ENCODE measurements at places on chromosomes 4 and X. TPM values are rescaled to one million over a fixed set of nuclear protein-coding genes. Genes with fewer than 3 reads are reported as not detected.

The PNMA3 gene
- polyA plus RNA-seq: 2.3 TPM

The TFE3 gene
- 33.3 TPM for polyA plus RNA-seq

The MEPE gene
- 0.49 TPM for polyA plus RNA-seq

DNA sequence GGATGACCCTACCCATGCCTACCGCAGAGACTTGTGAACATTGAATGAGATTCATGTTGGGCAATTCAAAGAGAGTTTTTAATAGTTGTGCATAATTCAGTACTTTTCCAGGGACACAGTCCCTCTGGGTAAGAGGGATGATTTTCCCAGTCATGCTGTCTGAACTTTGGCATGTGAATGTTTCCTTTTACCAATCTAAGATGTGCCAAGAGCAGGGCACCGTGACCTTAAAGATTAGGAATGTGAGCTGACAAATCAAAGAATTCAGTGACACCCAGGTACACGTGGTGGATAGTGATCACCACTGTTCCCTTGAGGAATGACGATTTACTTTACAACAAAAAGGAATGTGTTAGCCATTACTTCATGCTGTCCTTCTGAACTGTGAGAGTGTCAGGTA lies 515.6 kb downstream of the PPARGC1A start:
- DNase-seq: no peak

GRCh38 chrX:46620505-46620904 lies 46.9 kb downstream of the CHST7 start:
- DNase-seq: no peak

- DNase-seq: no peak
Measured at GRCh38 chr4:95556207-95556859, 7.6 kb upstream of the UNC5C start.

DNA sequence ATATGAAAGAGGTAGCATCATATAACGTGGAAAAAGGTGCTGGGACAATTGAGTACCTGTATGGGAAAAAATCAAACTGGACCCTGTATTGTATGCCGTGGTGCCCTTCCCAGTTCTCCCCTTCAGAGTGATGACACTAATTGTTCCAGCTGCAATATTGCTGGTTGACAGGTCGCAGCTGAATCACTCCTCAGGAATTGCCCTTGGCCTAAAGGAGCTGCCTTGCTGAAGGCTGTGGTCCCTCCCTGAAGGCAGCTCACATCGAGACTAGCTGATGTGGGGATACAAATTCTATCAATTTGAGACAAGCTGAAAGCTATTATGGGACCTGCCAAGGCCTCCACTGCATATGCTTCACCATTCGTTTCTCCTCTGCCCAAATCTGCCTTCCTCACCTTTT lies 39.3 kb upstream of the CXCL8 start:
- no peak for DNase-seq

- DNase-seq: no peak
Measured at GRCh38 chrX:24487571-24487970, 22.5 kb downstream of the PDK3 start.

DNA sequence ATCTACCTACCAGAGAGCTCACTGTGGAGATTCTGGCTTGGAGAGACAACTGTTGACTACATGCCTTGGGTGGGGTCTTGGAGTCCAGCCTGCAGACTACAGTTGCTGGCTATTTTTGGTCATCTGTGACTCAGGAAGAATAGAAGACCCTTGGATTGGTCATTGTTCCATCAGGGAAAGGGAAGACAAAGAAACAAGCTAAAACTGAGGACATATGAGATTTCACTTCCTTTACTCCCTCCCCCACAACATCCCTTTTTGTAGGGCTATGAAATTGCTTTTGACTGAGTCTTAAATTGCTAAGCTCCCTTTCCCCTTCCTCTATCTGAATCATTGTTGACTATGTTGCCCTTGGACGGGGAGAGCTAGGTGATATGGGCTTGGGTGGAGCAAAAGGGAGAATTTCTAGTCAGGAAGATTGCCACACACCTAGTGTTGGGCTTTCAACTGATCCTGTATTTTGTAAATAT lies 11.7 kb downstream of the MSN start:
- no peak for DNase-seq

DNA sequence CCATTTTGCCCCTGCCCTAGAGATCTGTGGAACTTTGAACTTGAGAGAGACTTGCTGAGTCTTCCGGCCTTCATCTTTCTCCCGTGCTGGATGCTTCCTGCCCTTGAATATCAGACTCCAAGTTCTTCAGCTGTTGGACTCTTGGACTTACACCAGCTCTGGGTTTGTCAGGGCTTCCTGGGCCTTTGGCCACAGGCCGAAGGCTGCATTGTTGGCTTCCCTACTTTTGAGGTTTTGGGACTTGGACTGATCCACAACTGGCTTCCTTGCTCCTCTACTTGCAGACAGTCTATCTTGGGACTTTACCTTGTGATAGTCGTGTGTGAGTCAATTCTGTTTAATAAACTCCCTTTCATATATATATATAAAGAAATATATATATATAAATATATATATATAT lies 1071.0 kb downstream of the ADGRL3 start:
- DNase-seq: no peak

GRCh38 chr4:87188932-87189331 lies 31.5 kb downstream of the KLHL8 start:
- DNase-seq: no peak

- DNase-seq: peak; percentile 13
Measured at GRCh38 chr4:100189820-100190642, at the start of gene DDIT4L. Gene DDIT4L, minus strand, starts transcription at chr4:100190468. Its CDS starts 485 bp downstream, at chr4:100189983.

DNA sequence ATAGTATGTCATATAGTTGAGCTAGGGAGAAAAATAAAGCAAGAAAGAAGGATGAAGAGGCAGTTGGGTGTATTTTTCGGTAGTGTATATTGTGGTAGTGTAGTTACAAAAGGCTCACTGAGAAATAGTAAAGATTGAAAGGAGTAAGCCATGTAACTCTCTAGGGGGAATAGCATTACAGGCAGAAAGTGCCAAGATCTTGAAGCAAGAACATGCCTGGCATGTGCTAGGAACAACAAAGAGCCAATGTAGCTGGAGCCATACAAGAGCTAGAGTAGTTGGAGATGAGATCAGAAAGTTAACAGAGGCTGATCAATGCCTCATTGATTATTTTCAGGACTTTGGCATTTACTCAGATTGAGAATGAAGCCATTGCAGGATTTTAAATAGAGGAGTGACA lies 3.0 kb downstream of the ABCE1 start:
- DNase-seq: no peak
